ENCODE measurements at places on chromosomes 12 and 14. TPM values are rescaled to one million over a fixed set of nuclear protein-coding genes. Genes with fewer than 3 reads are reported as not detected.

The KLRK1 gene
- not detected for total RNA-seq

The GPR162 gene
- total RNA-seq = 0.21 TPM

The CDKL1 gene
- total RNA-seq = 5.7 TPM

The ABHD12B gene
- not detected for total RNA-seq

The ACOT6 gene
- total RNA-seq = not detected

The RIPK3 gene
- 12.0 TPM for total RNA-seq

DNA sequence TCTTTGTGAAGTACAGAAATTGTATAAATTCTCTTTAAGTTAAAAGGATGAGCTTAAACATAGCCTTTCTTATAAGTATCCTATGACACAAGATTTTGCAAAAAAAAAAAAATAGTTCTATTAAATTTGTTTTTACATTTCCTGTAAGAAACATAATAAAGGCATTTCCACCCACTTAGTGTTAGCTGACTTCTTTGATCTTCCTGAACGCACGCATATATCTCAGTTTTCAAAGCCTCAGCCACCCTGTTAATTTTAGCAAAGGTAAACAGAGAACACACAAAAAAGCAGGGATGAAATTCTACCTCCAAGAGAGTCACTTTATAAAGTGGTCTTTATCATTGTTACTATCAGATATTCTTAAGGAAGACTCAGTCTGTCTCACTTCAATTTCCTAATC, 277.9 kb downstream of the MED13L start:
- DNase-seq = no peak
- peaks cover 4% of the 10 kb centered on the region for H3K4me1 ChIP-seq
- peaks cover 33% of the 10 kb centered on the region for H3K36me3 ChIP-seq
- H3K27ac ChIP-seq = no peak overlapping the region
- no peak overlapping the region for H3K4me3 ChIP-seq

GRCh38 chr12:88230271-88230670, 88.2 kb downstream of the TMTC3 start:
- no peak overlapping the region for H3K27ac ChIP-seq
- peaks cover 6% of the 10 kb centered on the region for H3K36me3 ChIP-seq
- H3K4me3 ChIP-seq = no peak overlapping the region
- H3K4me1 ChIP-seq = peaks cover 4% of the 10 kb centered on the region
- DNase-seq = peak; percentile 20

DNA sequence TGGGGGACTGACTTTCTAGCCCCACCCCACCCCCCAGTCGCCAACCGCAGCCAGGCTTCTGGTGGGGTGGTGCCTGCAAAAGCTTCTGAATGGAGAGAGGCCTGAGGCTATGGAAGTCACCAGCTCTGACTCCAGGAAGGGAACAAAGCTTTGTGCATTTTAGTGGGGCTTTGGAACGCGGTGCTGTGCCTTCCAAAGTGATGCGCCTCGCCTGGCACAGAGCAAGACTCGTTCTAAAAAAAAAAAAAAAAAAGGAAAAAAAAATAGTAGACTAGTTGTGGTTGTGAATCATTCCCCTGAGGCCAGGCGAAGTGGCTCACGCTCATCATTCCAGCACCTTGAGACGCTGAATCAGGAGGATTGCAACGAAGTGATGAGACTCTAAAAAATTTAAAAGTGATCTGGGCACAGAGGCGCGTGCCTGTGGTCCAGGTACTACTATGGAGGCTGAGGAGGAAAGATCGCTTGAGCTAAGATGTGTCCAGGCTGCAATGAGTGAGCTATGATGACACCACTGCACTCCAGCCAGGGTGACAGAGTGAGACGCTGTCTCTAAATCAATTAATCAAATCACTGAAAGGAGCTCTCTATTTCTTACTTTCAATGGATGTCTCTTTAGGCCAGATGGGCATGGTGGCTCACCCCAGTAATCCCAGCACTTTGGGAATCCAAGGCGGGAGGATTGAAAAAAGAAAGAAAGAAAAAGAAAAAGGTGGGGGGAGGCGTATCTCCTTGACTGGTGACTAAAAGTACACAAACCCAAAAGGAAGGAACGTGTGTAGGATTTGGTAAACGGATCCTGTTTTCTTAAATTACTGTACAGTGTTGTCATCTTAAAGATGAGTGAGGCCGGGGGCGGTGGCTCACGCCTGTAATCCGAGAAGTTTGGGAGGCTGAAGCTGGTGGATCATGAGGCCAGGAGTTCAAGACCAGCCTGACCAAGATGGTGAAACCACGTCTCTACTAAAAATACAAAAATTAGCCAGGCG, 259.6 kb upstream of the ALG10B start:
- no peaks in the 10 kb centered on the region for H3K27me3 ChIP-seq
- H3K4me3 ChIP-seq = no peak overlapping the region
- no peaks in the 10 kb centered on the region for H3K36me3 ChIP-seq
- H3K27ac ChIP-seq = no peak overlapping the region
- DNase-seq = no peak

GRCh38 chr12:25497021-25497420, 56.1 kb downstream of the LMNTD1 start:
- no peak for DNase-seq
- peaks cover 2% of the 10 kb centered on the region for H3K27me3 ChIP-seq
- H3K4me3 ChIP-seq = no peak overlapping the region
- H3K27ac ChIP-seq = no peak overlapping the region

GRCh38 chr14:99257673-99258221, 14.2 kb downstream of the BCL11B start:
- H3K27me3 ChIP-seq = no peaks in the 10 kb centered on the region
- DNase-seq = peak; percentile 76
- peaks cover 93% of the 10 kb centered on the region for H3K4me1 ChIP-seq
- H3K4me3 ChIP-seq = peak overlapping the region; percentile 91
- H3K27ac ChIP-seq = peak overlapping the region; percentile 99
- H3K36me3 ChIP-seq = peaks cover 56% of the 10 kb centered on the region

- H3K4me3 ChIP-seq = no peak overlapping the region
- no peak overlapping the region for H3K27ac ChIP-seq
- H3K27me3 ChIP-seq = peaks cover 5% of the 10 kb centered on the region
- H3K4me1 ChIP-seq = no peaks in the 10 kb centered on the region
- no peaks in the 10 kb centered on the region for H3K36me3 ChIP-seq
- DNase-seq = no peak
Measured at GRCh38 chr12:13552830-13553229, 356.3 kb downstream of the EMP1 start.

DNA sequence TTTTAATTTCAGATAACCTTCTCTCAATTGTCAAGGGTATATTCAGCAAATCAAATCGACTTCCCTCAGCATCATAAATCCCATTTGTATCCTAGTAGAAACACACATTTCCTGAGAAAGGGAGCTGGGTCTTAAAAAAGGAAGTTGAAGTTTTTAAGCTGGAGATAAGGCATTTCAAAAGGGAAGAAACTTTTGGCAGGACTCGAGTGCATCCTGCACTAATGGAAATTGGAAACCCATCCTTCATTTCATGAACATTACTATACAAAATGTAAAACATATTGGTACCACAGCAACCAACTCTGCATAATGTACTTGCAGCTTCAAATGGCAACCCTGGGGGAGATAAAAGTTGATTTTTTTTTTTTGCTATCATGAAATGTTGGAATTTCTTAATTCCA, 23.7 kb upstream of the TMCC3 start:
- peaks cover 12% of the 10 kb centered on the region for H3K4me1 ChIP-seq
- DNase-seq = no peak
- H3K36me3 ChIP-seq = no peaks in the 10 kb centered on the region
- no peak overlapping the region for H3K4me3 ChIP-seq
- H3K27ac ChIP-seq = no peak overlapping the region

DNA sequence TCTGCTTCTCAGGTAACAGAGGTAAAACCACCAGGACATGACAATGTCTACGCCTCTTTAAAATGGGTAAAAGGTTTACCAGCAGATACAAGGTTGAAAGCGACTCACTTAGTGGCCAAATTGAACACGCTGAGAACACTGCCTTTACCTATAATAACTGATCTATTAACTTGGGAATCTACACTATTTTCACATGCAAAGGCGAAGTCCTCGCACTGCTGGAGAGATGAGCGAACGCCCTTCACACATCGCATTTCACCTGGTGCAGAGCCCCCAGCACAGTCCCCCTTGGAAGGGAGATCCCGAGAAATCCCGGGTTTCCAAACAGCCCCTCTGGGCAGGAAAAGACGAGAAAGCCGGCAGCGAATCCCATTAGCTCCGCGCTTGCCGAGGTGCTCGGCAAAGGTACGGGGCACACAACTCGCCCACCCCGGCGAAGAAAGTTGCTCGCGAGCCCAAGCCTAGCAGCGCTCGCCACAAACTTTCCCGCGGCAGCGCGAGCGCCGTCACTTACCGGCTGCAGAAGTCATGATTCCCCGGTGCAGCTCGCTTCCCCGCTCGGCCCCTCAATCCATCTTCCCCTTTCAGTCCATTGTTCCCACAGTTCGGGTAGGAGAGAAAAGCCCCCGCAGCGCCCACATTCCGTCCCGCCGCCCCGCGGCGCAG, 423 bp downstream of the FGD6 start:
- peak overlapping the region; percentile 59 for H3K27ac ChIP-seq
- peak overlapping the region; percentile 89 for H3K4me3 ChIP-seq
- peaks cover 15% of the 10 kb centered on the region for H3K27me3 ChIP-seq
- peaks cover 10% of the 10 kb centered on the region for H3K36me3 ChIP-seq
- no peak for DNase-seq
- peaks cover 24% of the 10 kb centered on the region for H3K4me1 ChIP-seq

DNA sequence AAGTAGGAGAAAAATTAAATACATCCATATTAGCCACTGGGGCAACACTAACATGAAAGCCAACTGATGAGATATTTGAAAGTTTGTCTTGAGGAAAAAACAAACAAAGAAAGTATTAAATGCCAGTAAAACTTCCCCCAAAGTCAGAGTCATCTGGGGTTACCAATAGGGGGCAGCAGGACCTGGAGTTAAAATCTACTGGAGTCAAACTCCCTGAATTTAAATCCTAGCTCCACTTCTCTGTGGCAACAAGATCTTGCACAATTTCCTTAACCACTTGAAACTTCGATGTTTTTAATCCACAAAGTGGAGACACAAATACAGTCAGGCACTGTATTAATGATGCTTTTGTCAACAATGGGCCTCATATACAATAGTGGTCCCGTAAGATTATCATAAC, 14.4 kb downstream of the PLEKHG7 start:
- no peaks in the 10 kb centered on the region for H3K36me3 ChIP-seq
- no peak for DNase-seq
- no peaks in the 10 kb centered on the region for H3K27me3 ChIP-seq

- DNase-seq = no peak
- peaks cover 5% of the 10 kb centered on the region for H3K4me1 ChIP-seq
- H3K4me3 ChIP-seq = no peak overlapping the region
Measured at GRCh38 chr12:62817556-62818271, 117.2 kb downstream of the PPM1H start.

GRCh38 chr12:89414322-89414721, 62.0 kb upstream of the DUSP6 start:
- no peaks in the 10 kb centered on the region for H3K27me3 ChIP-seq
- H3K27ac ChIP-seq = no peak overlapping the region
- H3K36me3 ChIP-seq = peaks cover 9% of the 10 kb centered on the region
- no peak for DNase-seq

GRCh38 chr12:101793401-101793800, 37.4 kb downstream of the GNPTAB start:
- no peaks in the 10 kb centered on the region for H3K27me3 ChIP-seq
- H3K36me3 ChIP-seq = peaks cover 53% of the 10 kb centered on the region
- DNase-seq = no peak

DNA sequence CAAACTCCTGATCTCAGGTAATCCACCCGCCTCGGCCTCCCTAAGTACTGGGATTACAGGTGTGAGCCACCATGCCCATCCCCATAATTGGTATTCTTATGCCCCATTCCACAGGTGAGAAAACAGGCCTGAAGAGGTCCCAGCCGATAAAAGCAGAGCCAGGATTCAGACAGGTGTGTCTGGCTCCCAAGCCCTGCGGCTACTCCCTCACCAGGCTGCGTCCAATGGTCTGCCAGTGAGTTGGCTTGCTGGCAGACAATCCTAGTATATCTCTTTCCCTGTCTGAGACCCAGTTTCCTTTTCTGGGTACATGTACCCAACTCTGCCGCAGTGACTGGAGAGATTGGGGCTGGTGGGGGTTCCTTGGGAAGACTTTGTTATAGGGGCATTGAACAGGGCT, 1.9 kb upstream of the TSPAN9 start:
- no peak for DNase-seq
- H3K27ac ChIP-seq = no peak overlapping the region
- H3K36me3 ChIP-seq = no peaks in the 10 kb centered on the region
- peaks cover 11% of the 10 kb centered on the region for H3K4me1 ChIP-seq
- H3K4me3 ChIP-seq = peak overlapping the region; percentile 30
